Esophagus squamous epithelium (tissue), 5 donors: ENCODE measurements at places on chromosomes 16 and 17.

DNA sequence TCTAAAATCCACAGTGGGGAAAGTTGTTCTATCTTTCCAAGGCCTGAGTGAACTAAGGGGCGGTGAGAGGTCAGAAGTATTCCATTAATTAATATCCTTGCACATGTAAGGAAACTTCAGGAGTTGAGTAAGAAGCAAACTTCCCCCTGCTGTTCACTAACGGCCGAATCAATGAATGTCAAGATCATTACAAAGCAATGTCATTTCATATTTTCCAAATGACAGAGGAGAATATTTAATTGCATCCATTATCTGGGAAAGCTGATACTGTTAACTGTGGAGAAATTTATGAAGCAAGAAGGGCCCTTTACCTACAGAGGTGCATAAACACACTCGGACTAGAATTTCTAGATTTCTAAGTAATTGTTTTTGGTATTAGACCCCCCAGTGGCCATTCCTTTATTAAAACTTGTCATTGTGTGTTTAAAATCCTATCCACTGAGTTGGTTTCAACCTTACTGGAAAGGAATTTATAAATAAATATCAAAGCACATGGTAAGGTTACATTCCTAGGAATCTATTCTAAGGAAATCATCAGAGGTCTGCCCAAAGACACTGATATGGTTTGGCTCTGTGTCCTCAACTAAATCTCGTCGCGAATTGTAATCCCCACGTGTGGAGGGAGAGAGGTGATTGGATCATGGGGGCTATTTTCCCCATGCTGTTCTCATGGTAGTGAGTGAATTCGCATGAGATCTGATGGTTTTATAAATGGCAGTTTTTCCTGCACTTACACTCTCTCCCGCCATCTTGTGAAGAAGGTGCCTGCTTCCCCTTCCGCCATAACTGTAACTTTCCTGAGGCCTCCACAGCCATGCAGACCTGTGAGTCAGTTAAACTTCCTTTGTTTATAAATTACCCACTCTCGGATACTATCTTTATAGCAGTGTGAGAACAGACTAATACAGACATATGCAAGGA, 20.4 kb upstream of the SMURF2 start:
- DNase-seq = no peak

GRCh38 chr17:78707923-78708322, 74.2 kb downstream of the CYTH1 start:
- DNase-seq = no peak

DNA sequence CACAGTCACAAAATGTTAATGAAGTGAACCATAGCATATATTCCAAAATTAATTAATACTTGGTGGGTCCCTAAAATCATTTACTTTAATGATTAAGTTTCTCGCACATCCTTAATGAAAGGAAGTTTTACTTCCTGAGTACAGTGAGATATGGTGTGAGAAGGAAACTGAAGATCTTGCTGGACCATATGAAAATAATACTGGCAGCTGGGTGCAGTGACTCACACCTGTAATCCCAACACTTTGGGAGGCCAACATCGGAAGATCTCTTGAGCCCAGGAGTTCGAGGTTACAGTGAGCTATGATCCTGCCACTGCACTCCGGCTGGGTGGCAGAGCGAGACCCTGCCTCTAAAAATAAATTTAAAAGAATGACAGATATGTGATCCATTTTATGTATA, 62.5 kb downstream of the ABCA8 start:
- no peak for DNase-seq

GRCh38 chr17:62652251-62653001, 25.0 kb downstream of the MRC2 start:
- DNase-seq = no peak

DNA sequence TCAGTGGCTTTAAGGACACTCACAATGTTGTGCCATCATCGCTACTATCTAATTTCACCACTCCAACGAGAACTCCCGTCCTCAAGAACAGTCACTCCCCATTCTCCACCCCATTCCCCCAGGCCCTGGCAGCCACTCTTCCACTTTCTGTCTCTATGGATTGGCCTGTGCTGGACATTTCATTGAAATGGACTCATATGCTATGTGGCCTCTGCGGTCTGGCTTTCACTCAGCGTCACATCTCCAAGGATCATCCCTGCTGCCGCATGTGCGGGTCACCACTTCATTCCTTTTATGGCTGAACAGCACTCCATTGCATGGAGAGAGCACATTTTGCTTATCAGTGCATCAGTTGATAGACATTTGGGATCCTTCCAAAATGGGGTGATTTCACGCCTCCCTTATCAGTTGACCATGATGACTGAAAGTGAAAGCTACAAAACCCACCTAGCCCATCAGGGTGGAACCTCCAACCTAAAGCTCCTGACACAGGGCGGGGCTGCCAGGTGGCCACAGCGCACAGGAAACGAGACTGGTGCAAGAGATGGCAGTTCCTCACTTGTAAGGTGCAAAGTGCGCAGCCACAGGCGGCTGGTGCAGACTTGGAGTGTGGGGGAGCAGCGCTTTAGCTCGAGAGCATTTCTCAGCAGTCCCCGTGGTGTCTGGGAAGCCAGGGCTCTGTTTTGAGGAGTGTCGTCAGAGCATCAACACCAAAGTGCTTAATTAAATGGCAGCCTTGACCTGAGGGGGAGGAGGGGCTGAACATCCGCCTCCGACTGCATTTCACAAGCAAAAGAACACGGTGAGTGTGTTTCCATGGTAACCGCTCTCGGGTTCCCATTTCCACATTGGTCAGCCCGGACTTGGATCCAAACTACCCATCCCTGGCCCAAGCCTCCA, 23.8 kb downstream of the COTL1 start:
- DNase-seq = peak; percentile 61

DNA sequence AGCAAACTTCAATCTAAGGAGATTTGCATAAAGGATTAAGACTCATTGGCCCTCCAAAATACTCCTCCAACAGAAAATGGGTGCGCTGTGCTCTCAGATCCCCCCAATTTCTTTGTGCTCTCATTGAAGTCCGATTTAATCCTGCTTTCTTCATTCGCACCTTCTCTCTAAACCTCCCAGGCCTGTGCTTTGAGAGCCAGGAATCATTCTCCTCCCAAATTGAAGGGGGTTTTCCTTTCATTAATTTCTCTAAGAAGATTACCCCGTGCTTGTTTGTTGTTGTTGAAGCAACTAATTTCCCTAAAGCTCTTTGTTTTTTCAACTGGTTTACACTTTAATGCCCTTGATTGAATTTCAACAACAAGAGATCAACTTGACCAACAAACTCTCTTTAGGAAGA, 304.2 kb upstream of the IRX3 start:
- DNase-seq = no peak

GRCh38 chr16:24070851-24071250, 185.3 kb upstream of the CACNG3 start:
- DNase-seq = no peak

GRCh38 chr17:8225813-8226535, 15.6 kb upstream of the AURKB start:
- no peak for DNase-seq

DNA sequence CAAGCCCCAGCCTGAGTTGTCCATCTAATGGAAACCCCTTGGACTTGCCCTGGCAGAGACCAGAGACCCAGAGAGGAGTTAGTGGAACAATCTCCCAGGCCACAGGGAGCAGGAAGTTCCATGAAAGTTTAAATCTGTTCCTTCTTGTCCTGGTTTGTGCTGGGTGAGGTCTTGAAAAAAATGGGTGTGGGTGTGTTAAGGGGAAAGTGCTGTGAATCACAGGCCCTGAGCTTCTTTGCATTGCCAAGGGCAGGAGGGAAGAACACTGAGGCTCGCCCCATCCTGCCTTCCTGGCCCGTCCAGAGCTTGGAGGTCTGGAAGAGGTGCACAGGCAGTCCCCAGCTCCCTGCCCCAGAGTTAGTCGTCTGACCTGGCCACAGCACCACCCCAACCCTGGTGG, 2.3 kb downstream of the ADORA2B start:
- no peak for DNase-seq

- DNase-seq = no peak
Measured at GRCh38 chr16:5820472-5820871, 722.9 kb upstream of the EEF2KMT start.

DNA sequence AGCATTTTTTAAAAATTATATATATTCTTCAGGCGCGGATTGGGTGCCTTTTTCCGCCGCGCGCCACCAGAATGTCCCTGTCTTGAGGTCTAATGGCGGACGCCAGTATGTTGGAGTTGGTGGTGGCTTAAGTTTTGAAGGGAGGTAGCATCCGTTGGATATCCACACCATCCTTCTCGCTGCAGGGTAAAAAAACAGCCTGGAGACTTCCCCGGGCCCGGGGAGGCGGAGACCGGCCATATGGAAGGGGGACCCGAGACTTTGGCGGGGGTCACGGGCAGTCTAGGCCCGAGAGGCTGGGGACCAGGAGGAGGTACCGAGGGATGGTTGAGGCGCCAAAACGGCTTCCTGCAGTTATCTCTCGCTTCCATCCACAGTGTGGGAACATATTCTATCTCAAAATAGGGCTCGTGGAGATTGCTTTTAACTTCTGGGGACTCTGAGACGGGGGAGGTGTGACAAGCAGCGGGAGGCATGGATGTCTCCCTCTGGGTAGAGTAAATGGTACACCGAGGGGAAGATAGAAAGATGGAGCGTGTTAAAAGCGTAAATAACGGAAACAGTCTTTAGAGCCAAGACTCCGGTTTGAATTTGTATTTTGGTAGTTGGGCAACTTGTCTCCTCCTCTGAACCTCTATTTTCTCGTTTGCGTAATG, at the start of gene SF3B3:
TSS of gene SF3B3 (plus strand) at position 74 of the 656 bp plus-strand sequence. CDS start 2,841 bp downstream, outside the sequence.
- DNase-seq = peak; percentile 34

DNA sequence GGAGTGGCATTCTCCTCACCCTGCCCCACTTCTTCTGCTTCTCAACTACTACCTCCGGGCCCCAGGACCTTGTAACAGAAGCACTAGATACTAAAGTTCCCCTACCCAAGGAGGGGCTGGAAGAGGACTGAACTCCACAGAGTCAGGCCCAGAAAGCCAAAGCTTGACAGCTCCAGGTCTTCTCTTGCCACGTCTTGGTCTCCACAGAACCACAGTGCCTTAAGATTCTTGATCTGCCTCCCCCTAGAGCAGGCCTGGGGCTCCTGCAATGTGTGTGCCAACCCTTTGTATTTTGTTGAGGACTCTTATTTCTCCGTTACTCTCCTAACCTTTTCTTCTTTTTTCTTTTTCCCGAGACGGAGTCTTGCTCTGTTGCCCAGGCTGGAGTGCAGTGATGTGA, 4.0 kb downstream of the SLC16A13 start:
- DNase-seq = no peak

GRCh38 chr16:46839986-46840443, 9.0 kb upstream of the C16orf87 start:
- DNase-seq = no peak

GRCh38 chr16:27448532-27449433, 46.8 kb downstream of the IL21R start:
- DNase-seq = no peak

DNA sequence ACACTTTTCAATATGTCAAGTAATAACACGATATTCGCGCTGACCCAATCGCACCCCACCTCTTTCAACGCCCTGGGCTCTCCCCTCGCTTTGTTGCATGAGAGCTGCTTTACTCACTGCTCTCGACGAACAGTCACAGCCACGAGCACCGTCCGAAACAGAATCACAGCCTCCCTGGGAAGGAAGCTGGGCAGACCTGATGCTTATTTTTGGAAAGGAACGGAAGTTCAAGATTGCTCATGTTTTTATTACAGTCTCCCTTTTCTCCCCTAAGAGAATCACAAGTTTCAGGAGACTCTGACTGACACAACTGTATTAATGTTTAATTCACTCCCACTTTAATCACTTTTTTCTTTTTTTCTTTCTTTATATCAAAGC, 67.8 kb downstream of the ANKRD11 start:
- DNase-seq = no peak

GRCh38 chr17:77961741-77962140, 3.2 kb downstream of the TNRC6C start:
- no peak for DNase-seq

- DNase-seq = no peak
Measured at GRCh38 chr17:66549731-66550207, 247.4 kb downstream of the PRKCA start.

DNA sequence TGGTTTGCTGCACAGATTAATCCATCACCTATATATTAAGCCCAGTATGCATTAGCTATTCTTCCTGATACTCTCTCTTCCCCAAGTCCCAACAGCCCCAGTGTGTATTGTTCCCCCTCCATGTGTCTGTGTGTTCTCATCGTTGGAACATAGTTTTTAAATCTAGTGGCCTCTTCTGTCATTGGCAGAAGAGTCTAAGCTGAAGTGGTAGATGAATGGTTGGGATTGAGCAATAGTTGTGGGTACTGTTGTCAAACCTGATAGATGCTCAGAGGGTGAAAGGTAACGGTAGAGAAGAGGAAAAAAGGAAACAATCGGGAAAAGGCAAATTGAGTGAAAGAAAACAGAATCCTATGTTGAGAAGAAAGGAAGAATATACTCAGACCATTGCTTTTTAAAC, 29.9 kb downstream of the MAP3K3 start:
- DNase-seq = no peak
